ENCODE measurements at places on chromosomes 16 and 17. TPM values are rescaled to one million over a fixed set of nuclear protein-coding genes. Genes with fewer than 3 reads are reported as not detected.

- DNase-seq = no peak
Observed at GRCh38 chr17:42097691-42098631, at the start of gene ZNF385C. TSS of gene ZNF385C (minus strand) at chr17:42098473. CDS start at chr17:42063056, 35,417 bp downstream.

The PRM1 gene
- total RNA-seq = not detected

DNA sequence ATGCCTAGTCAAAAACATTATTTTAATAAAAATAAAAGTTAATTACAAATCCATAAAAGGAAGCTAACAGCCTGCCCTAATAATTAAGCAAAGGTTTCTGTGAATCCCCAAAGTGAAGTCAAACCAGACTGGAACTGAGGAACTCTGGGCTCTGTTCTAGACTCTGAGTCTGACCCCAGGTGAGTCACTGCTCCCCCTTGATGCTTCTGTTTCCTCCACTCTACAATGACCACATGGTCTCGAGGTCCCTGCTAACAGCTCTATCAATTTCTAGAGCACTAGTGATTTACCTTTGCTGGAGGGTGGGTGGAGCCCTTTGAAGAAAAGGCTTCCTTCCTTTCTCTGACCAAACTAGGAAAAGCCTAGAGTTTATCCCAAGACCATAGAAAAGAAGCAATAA, 32.4 kb downstream of the XPO6 start:
- no peak for DNase-seq

DNA sequence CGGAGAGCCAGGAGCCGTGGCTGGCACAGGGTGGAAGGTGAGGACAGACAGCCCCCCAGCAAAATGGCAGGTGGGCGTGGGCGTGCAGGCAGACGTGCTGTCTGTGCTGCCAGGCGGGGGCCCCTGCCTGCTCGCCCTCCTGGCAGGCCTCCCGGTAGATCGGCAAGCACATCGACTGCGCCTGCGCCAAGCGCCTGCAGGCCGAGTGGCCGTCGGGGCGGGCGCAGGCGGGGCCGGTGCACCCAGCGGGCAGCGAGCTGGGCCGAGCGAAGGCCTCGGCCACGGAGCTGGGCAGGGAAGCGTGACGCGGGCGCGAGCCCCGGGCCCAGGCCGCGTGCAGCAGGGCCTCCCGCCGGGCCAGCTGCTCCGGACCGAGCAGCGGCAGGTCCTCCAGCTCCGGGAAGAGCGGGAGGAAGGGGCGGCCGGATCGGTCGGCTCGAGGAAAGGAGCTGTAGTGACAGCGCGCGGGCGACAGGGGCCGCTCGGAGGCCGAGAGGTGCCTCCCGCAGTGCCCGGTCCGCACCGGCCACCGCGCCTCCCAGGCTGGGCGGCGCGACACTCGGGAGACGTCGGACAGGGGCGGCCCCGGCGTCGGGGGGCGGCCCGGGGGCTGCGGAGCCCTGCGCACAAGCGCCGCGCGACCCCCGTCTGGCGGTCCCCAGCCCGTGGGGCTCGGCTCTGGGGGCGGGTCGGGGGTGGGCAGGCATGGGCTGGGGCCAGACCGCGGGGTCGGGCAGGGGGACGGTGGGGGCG, 16.9 kb downstream of the GRIN2C start:
- DNase-seq = peak; percentile 88

DNA sequence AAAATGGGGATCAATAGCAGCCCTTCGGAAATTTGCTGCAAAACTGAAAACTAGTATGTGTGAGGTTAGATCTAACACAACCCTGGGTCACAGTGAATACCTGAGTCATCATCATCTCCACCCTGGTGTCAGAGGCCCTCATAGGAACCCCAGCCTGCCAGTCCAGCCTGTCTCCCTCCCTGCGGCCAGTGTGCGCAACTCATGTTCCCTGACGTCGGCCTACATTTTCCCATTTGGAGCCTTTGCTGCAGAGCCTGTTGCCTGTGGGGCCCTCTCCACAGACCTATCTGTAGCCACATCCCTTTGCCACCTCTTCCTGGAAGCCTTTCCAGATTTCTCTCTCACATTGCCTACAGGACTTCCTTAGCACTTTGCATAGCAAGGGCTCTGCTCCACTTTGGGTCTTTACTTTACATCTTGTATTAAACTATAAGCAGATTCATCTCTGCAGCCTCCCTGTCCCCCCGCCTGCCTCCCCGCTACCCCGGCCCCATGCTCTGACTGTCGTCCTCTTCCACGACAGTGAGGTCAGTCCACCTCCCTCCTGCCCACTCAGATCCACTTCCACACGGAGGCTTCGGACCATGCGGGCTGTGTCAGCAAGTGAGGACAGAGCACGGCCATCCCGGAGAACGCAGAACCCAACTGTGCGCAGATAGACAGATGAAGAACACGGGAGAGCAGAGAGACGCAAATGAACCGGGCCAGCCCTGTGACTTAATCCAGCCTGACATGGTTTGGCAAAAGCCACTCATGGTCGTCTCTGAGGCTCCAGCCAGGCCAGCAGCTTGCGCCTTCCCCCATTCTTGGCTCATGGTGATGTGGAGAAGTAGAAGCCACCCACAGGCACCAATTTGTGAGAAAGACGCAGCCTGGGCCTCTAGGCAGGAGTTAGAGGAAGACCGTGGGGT, 31.0 kb downstream of the NGFR start:
- peak; percentile 74 for DNase-seq

DNA sequence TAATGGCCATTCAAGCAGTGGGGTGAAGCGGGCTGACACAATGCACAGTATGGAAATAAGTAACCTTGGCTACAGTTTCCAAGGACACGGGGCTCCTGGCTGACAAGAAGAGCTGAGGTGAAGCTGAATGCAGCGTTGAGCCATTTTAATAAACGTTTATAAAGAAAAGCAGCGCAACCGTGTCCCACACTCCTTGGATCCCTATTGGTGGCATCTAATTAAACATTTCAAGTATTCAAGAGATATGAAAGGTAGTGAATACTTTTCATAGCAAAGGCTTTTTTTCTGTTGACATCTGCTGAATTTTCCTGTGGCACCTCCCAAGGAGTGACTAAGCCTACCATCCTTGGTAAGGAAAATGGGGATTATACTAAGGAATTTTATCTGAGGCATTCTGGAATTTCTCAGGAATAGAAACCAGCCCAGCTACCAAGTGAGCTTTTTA, 26.5 kb downstream of the DUSP14 start:
- DNase-seq = no peak

DNA sequence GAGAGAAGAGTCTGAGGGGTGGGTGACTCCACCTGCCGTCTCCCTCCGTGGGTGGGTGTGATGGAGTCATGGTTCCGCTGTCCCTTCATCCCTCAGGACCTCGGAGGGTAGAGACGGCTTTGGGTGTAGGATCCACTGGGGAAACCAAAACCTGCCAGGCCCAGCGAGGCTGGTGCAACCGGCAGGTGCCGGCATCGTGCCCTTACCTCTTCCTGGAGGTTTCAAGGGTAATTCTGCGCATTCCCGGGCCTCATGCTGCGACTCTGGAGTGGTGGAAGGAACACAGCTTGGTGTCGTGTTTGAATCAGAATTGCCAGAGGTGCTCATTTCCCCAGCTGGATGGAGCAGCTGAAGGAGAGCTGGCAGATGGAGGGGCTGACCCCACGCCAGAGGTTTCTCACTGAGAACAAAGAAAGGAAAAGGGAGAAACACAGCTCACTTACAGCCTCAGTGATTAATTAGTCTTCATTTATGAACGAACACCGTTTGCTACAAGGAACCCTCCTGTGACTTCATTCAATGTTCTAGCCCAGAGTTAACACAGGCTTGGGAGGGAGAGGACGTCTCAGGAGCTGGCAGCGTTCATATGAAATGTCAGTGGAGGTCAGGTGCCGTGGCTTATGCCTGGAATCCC, 16.3 kb upstream of the ATP2A3 start:
- no peak for DNase-seq

DNA sequence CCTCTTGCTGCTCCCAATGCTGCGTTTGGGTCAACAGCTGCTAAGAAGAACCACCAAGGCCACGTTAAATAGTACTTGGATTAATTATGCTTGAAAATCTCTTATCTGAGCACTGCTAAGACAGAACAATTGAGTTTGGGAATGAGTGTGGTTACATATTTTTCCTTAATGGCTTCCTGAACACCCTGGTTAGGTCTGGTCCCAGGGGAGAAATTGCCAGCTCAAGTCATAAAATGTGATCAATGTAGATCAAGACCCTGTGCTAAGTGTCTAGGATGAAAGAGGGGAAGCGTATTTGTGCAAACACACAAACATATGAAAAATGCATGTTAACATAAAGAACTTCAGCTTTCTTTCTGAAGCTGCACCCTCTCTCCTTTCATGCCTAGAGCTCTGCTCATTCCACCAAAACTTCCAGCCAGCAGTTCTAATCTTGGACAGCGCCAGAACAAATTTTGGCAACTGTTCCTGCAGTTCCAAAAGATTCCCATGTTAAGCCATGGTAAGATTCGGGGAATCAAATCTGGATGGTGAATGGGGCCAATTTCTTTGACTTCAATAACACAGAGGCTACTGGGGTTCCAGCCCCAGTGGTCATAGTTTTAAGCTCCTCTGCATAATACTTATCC, 72.0 kb downstream of the ZFHX3 start:
- DNase-seq = no peak

DNA sequence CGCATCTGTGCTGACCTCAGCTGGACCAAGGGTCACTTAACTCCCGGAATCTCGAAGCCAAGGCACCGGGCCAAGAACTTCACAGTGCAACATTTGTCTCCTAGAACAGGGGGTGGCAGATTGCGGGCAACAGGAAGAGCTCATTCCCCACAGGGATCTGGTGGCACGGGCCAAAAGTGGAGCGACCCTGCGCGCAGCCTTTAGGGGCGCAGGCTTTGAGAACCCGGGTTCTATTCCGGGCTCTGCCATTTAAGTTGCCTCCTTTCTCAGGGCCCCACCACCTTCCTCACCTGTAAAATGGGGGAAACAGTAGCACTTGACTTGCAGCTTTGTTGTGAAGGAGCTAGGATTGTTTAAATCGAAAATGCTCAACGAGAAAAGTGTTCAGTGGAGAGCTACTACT, 651 bp downstream of the SHMT1 start:
- DNase-seq = peak; percentile 88

- DNase-seq = no peak
Observed at GRCh38 chr17:1560858-1561355, 1.7 kb downstream of the PITPNA start.

The LPCAT2 gene
- total RNA-seq = 9.6 TPM

DNA sequence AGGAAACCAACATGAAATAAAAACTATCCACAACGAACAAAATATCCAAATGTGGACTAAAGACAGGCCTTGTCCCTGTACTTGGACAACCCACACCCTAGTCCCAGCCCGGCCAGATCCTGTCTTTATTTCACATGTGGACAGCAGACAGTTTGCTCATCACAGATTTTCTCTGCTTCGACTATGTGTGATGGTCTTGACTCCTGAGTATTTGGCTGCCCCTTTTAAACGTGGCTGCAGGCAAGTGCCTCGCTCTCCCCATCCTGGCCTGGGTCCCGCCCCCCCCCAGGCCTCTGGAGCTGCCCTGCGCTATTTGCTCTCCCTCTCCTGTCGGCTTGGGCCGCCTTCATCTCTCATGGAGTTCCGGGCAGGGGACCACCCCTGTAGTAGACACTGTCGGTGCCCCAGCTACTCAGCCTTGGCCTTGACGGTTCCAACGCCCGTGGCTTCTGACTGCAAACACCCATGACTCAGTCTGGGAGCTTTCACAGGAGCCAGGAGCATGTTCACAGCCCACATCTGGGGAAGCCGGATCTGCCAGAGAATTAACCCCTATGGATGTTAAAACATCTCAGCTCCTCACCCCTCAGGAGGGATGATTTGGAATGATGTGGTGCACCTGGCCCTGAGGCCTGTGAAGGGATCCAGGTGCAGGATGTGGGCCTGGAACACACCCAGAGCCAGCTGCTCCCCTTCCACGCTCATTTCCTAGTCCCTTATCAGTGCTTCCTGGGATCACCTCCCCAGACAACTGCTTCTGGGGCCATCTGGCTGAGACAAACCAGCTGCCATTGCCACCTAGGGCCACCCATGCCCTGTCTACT, 229.7 kb upstream of the RPL38 start:
- no peak for DNase-seq

The XPO6 gene
- total RNA-seq = 25.2 TPM

The TMC8 gene
- total RNA-seq = 1.6 TPM

GRCh38 chr17:18217412-18218015, 7.9 kb upstream of the LLGL1 start:
- DNase-seq = peak; percentile 87

The PITPNC1 gene
- 14.6 TPM for total RNA-seq

The RNU2-1 gene
- total RNA-seq = 9,490 TPM

The LITAFD gene
- not detected for total RNA-seq

DNA sequence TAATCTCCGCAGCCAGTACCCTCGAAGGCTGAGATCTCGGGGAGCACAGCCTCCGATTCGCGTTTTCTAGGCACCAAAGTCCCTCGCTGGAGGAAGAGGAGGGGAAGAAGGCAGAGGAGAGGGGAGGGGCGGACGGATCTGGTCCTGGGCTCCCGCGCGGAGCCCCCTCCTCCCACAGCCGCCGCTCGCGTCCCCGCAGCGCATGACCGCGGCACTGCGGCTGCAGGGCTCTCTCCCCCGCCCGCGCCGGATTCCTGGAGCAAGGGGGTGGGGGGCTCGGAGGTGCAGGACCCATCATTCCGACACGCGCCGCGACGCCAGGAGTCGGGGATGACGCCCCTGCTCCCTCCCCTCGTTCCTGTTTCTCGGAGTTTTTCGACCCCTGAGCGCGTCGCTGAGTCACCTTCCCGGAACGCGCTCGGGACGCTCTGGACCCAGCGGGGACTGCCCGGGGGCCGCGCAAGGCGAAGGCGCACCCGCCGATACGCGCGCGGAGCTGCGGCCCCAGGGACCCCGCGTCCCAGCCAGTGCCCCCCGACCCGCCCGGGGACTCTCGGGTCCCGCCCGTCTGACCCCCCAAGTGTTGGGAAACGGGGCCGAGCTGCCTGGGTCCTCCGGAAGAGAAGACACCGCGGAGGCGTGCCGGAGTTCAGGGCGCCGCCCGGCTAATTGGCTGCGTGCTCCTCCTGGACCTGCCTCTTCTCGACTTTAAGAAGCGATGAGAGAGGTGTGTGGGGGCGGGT, 1.4 kb upstream of the SPHK1 start:
- peak; percentile 80 for DNase-seq

GRCh38 chr17:16286947-16287562, 66.2 kb downstream of the CENPV start:
- no peak for DNase-seq

DNA sequence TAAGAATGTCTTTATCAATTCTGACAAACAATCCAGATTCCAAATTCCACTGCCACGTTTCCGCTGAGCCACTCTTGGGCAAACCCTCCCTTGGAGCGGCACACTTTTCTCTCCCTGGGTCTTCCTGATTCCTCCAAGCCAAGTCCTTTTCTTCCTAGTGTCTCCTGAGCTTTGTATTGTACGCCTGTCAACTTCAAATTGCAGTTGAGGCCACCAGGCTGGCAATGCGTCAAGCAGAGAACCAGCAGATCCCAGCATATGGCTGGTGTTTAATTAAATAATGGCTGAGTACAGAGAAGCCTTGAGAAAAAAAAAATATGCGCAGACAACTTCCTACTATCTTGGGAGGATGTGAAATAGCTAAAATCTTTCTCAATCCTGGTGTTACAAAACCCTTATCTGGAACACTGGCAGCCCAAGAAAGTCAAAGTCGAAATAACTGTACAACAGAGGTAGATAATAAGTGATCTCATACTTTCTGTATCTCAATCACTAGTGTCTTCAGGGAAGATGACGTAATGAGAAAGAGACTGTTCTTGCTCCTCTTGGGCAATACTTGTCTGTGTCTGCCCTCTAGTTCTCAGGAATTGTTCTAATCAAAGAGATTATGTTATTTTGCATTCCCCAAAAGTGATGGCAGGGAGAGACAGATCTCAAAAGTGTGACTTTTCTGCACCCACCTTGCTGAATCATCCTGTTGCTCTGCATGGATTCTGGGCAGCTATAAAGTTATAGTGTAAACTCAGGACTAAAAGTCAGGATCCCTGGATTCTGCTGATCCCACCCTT, 15.0 kb downstream of the SMIM36 start:
- DNase-seq = peak; percentile 55

The SLX4 gene
- total RNA-seq = 3.2 TPM

The SPNS2 gene
- total RNA-seq = 10.4 TPM

- DNase-seq = no peak
Observed at GRCh38 chr16:66414891-66415290, 12.2 kb upstream of the BEAN1 start.
